Tibial artery (tissue), 4 donors: ENCODE measurements at places on chromosomes 4 and X.

GRCh38 chr4:7430368-7430964 lies 4.3 kb downstream of the PSAPL1 start:
- H3K27me3 ChIP-seq: no peaks in the 10 kb centered on the region
- H3K36me3 ChIP-seq: no peaks in the 10 kb centered on the region
- DNase-seq: no peak
- no peak overlapping the region for H3K27ac ChIP-seq
- H3K4me3 ChIP-seq: no peak overlapping the region
- no peaks in the 10 kb centered on the region for H3K4me1 ChIP-seq

- no peak overlapping the region for H3K4me3 ChIP-seq
- H3K4me1 ChIP-seq: no peaks in the 10 kb centered on the region
- H3K27ac ChIP-seq: no peak overlapping the region
- DNase-seq: no peak
- H3K27me3 ChIP-seq: no peaks in the 10 kb centered on the region
Observed at GRCh38 chr4:41670530-41670929, 78.0 kb downstream of the PHOX2B start.

- no peaks in the 10 kb centered on the region for H3K4me1 ChIP-seq
- H3K27ac ChIP-seq: no peak overlapping the region
- H3K36me3 ChIP-seq: no peaks in the 10 kb centered on the region
- H3K4me3 ChIP-seq: no peak overlapping the region
Observed at GRCh38 chr4:54746218-54746617, 88.5 kb downstream of the KIT start.

DNA sequence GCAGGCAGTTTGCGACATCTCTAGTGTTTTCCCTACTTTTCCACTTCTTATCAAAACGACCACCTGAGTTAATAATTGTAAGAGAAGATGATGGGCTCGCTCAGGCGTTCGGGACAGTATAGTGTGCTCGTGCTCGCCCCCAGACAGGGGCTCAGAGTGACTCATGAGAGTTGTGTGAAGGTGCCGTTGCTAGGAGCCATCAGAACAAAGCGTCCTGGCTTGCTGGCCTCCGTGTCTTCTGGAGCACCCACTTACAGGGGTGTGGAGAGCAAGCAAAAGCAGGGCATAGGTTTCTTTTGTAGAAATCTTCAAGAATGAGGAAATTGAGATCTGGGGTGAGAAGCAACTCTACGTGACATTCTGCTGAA lies 73.0 kb upstream of the ADGRG2 start:
- DNase-seq: no peak
- no peaks in the 10 kb centered on the region for H3K4me1 ChIP-seq
- no peaks in the 10 kb centered on the region for H3K27me3 ChIP-seq
- no peak overlapping the region for H3K4me3 ChIP-seq
- no peak overlapping the region for H3K27ac ChIP-seq
- H3K36me3 ChIP-seq: no peaks in the 10 kb centered on the region

DNA sequence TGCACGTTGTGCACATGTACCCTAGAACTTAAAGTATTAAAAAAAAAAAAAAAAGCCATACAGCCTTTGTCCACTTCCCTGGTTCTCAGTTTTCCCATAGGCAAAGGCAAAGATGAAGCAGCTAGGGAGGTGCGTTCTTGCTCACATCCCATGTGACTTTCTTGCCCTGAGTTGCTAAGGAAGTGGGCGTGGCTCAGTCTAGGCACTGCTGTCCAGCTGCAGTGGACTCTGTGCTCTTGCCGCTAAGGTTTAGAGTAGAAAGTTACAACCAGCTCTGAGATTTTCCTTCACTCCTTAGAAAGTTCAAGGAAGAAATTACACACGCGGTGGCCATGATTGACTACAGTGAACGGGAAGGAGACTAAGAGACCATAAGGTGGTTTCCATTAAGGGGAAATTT lies 144.7 kb downstream of the NAA11 start:
- no peak overlapping the region for H3K4me3 ChIP-seq
- H3K27ac ChIP-seq: no peak overlapping the region
- no peaks in the 10 kb centered on the region for H3K27me3 ChIP-seq
- H3K4me1 ChIP-seq: no peaks in the 10 kb centered on the region
- no peaks in the 10 kb centered on the region for H3K36me3 ChIP-seq

GRCh38 chrX:38102875-38103274 lies 96.5 kb downstream of the SYTL5 start:
- H3K27me3 ChIP-seq: no peaks in the 10 kb centered on the region
- no peak overlapping the region for H3K27ac ChIP-seq
- no peak overlapping the region for H3K4me3 ChIP-seq
- no peaks in the 10 kb centered on the region for H3K36me3 ChIP-seq
- DNase-seq: no peak
